ENCODE measurements at places on chromosomes 7 and 10.

DNA sequence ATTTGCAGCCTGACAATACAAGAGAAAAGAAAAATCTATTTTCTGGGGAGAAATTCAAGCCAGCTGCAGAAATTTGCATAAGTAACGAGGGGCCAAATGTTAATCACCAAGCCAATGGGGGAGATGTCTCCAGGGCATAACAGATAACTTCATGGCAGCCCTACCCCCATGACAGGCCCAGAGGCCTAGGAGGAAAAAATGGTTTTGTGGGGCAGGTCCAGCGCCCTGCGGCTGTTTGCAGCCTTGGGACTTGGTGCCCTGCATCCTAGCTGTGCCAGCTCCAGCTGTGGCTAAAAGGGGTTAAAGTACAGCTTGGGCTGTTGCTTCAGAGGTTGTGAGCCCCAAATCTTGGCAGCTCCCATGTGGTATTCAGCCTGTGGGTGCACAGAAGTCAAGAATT lies 54.3 kb downstream of the VIM start:
- DNase-seq: no peak

GRCh38 chr7:39761449-39761848 lies 138.1 kb downstream of the RALA start:
- no peak for DNase-seq

GRCh38 chr7:105816266-105816843 lies 60.0 kb downstream of the ATXN7L1 start:
- no peak for DNase-seq

- DNase-seq: no peak
Measured at GRCh38 chr10:34627331-34627730, 187.8 kb downstream of the PARD3 start.

- DNase-seq: no peak
Measured at GRCh38 chr10:98572594-98572993, 125.9 kb upstream of the HPS1 start.
